ENCODE measurements at places on chromosomes 5 and 9.

GRCh38 chr9:121950866-121951265 lies 142.2 kb downstream of the TTLL11 start:
- DNase-seq = no peak

GRCh38 chr9:31259824-31260223 lies 1124.6 kb upstream of the ACO1 start:
- no peak for DNase-seq

DNA sequence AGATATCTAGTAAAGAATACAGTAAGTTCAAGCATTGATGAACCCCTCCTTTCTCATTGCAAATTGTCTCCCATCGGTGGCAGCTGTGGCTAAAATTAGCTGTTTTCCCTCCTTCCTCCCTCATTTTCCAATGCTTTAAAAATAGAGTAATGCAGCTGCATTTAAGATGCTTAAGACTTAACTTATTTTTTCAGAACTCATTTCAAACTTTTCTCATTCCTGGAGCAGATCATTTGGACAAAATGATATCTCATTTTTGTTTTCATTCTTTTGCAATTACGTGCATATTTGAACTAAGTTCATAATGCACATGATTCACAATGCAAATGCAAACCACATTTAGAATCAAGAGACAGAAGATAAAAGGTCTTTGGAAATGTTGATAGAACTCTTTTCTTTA lies 14.6 kb downstream of the HSPB3 start:
- DNase-seq = no peak

DNA sequence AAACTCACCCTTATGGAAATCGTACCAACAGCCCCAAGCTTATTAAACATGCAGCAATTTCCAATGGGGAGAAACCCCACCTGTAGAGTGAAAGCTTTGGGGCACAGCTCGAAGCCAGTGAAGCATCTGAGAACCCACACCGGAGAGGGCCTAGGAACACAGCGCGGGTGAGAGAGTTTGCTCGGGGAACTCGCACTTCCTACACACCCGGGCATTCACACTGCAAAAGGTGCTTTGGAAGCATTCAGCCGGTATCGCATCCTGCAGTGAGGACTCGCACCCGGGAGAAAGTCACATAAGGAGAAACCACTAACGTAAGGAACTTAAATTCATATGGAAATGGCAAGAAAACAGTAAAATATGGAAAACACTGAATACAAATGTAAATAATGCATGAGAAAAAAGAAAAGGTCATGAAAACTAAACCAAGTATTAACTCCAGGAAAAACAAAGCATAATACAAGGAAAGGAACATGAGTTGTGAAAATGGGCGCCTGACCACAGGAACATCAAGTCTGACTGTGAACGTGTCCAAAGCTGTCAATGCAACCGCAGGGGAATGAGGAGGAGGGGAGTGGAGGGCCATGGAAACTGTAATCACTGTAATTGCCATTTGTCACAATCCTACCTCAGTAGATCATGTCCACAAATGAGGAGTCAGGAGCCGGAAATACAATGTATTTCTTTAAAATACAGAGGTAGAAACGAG lies 28.7 kb downstream of the CAMSAP1 start:
- no peak for DNase-seq

- DNase-seq = no peak
These were observed 7.8 kb downstream of the GZMA start for GRCh38 chr5:55110217-55110616.

DNA sequence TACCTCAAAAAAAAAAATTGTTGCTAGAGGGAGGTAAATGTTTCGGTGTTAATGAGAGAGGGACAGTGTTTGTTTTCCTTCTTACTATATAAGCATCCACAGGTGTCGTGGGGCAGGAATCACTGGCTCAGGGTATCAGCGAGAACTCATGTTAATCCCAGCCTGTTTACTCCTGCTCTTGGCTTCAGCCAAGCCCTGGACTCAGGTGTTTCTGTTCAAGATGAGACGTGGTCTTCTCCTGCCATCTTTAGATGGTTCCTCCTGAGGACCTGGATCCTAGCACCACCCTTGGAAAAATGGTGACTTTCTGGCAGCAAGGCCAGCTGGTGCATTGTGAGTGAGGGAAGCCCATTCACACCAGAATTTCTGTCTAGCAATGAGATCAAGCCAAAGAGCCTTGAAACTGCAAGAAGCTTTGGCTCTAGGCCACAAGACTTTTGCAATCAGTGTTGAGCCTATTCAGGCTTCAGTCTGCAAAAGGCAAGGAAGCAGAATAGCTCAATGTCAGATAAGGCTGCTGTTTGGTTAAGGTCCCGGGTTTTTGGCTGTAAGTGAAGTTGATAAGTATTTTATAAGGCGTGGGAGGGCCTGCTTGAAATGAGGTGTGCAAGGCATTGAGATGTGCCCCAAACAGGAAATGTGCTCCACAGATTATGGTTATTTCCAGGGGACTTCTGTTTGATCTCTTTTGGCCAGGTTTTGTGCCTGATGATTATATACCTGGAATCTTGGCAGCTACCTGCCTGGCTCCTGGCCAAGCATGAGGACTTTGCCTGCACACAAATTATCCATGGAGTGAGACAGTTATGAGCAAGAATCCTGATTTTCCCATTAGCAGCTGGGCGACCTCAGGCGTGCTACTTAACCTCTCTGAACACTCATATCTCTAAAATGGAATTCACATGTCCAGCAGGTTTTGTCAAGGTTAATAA lies 99.8 kb downstream of the TENT4A start:
- no peak for DNase-seq

DNA sequence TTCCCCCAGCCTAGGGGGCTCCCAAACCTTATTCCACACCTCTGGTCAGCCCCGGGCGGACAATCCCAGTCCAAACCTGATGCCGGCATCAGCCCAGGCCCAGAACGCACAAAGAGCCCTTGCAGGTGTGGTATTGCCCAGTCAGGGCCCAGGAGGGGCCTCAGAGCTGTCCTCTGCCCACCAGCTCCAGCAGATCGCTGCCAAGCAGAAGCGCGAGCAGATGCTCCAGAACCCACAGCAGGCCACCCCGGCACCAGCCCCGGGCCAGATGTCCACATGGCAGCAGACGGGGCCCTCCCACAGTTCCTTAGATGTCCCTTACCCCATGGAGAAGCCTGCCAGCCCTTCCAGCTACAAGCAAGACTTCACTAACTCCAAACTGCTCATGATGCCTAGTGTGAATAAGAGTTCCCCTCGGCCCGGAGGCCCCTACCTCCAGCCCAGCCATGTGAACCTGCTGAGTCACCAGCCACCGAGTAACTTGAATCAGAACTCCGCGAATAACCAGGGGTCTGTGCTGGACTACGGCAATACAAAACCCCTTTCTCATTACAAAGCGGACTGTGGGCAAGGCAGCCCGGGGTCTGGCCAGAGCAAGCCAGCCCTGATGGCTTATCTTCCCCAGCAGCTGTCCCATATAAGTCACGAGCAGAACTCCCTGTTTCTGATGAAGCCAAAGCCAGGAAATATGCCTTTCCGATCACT lies 27.6 kb upstream of the LTC4S start:
- peak; percentile 27 for DNase-seq

DNA sequence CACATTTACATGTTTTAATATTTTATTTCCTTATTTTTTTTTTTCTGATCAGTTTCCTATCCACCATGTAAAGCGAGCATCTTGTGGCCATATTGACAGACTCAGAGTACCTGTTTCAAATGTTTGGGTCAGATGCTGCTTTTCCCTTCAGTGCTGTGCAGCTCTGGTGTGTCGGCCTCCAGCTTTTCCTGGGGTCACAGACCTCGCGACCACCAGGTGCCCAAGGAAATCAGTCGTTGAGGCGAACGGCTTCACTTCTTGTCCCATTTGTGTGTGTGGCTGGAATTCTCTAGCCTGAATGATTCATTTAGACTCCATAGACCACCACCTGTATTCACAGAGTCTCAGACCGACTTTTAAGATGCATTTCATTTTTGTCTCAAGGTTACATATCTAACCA lies 166.9 kb upstream of the SPRY4 start:
- DNase-seq = no peak

- DNase-seq = no peak
These were observed 246.2 kb downstream of the EFNA5 start for GRCh38 chr5:107424491-107424890.

GRCh38 chr9:77922591-77922990 lies 109.0 kb downstream of the GNAQ start:
- no peak for DNase-seq

DNA sequence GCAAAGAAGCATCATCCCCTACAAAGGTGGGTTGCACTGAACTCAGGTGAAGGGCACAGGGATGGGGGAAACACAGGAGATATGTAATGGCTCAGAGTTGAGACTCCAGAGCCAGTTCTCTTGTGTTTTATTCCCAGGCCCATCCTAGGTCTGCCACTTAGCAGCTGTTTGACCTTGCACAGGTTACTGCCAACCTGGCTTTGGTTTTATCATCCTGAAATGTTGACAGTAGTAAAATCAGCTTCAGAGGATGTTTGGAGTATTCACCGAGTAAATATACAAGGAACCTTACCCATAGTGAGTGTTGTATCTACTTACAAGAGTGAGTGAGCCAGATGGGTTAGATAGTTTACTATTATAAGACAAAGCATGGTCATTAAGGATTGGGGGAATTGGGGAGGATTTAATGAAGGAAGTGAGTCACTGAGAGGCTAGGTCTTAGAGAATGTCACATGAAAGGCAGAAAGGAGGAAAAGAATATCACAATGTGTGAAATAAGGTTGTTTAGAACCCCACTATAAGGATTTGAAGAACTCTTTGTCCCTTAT lies 141.3 kb downstream of the MAN2A1 start:
- no peak for DNase-seq

DNA sequence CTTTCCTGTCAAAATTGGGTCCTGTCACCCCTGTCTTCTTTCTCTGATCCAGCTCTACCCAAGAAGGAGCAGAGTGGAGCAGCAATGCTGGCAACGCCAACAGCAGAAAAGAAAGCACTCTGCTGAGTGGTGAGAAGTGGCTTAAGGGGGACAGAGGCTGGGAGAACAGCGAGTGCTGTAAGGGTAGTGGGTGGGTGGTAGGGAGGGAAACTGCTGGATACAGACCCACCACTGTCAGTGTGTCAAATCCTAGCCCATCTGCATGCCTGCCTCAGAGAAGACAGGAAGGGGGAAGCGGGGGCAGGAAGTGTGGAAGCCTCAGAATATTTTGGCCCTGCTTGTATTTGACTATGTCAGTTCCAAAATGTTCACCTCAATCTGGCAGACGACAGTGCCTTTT lies 170.4 kb upstream of the MAST4 start:
- DNase-seq = no peak

Data from pulmonary artery endothelial cell (primary cell).